GM10248 (cell line): ENCODE measurements at places on chromosomes 5 and 9.

DNA sequence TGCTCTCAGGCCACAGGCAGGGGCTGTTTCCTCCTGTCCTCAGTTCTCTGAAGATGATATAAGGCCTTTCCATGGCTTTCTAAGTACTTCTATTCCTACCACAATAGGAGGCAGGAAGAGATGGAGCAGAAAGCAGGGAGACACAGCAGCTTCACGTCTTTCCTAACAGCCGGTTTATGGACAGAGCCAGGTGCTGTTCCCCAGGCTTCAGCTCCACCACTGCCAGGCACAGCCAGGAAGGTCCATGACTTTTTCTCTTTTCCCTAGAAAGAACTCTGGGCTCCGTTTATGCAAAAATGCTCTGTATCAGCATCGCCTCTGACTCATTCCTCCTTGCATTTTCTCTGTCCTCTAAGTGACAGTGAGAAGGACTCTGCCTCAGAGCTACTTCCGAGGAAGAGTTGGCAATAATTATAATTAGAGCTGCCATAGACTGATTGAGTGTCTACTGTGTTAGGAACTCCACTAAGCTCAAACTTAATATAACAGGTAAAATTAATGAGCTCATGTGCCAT is 478.5 kb downstream of the RASEF start:
- no peak for DNase-seq

- no peak for DNase-seq
Measured at GRCh38 chr9:135608294-135608998, 30.9 kb downstream of the GLT6D1 start.

DNA sequence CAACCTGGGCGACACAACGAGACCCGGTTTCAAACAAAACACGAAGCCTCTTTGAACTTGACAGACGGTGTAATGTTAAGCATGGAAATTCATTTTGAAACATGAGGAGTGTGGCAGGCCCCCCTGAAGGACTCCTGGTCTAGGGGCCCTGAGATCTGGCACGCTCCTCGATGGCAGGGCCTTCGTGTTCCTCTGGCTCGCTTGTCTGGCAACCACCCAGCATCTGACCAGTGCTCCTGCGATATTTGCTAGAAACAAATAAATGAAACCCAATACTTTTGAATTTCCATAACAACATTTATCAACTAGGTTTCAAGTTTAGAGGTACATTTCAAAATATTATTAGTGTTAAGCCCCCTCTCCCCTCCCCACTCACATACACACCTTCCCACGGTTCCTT is 193.0 kb downstream of the ERCC6L2 start:
- no peak for DNase-seq

GRCh38 chr5:51382521-51383130 is 622 bp upstream of the ISL1 start:
- no peak for DNase-seq

- no peak for DNase-seq
Measured at GRCh38 chr9:13491493-13492424, 212.3 kb upstream of the MPDZ start.

- no peak for DNase-seq
Measured at GRCh38 chr9:103985077-103985476, 109.0 kb upstream of the SMC2 start.

- no peak for DNase-seq
Measured at GRCh38 chr5:134777366-134777765, 18.8 kb downstream of the DDX46 start.

DNA sequence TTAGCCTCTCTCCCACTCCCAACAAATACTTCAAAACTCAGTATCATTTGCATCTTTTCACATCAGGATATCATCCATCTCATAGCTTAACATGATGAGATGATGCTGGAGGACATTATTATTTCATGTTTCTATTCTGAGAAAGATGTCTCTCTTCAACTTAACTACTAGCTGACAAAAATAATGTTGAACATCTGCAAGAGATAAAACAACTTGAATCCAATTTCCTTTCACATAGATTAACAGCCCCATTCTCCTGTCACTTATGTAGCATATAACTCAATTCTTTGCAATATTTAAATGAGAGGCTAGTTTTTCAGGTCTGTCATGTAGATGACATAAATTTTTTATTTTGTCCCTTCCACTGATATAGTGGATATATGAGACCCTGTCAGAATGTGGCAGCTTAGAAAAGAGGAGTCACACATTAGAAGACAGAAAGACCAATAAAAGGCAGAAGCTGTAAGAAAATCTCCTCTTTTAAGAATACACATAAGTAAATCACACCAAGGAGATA is 239.2 kb upstream of the KIF2A start:
- DNase-seq: no peak

- no peak for DNase-seq
Measured at GRCh38 chr9:114080773-114081440, 2.8 kb upstream of the AMBP start.

GRCh38 chr5:12876541-12877298 is 972.5 kb upstream of the CTNND2 start:
- DNase-seq: no peak

GRCh38 chr5:123429993-123430392 is 6.8 kb upstream of the CEP120 start:
- no peak for DNase-seq

DNA sequence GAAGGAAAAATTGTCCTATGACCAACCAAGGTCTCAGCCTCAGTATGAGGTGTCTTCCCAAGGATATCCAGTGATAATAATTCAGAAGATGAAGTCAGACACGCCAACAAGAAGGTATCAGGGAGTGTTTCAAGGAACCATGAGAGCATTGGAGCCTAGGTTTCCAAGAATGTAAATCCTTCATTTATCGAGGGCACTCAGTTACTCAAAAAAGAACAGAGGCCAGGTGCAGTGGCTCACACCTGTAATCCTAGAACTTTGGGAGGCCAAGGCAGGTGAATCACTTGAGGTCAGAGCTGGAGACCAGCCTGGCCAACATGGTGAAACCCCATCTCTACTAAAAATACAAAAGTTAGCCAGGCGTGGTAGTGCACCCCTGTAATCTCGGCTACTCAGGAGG is 70.8 kb downstream of the PLAC8L1 start:
- DNase-seq: no peak

GRCh38 chr9:21761309-21761901 is 41.0 kb upstream of the MTAP start:
- peak; percentile 6 for DNase-seq

DNA sequence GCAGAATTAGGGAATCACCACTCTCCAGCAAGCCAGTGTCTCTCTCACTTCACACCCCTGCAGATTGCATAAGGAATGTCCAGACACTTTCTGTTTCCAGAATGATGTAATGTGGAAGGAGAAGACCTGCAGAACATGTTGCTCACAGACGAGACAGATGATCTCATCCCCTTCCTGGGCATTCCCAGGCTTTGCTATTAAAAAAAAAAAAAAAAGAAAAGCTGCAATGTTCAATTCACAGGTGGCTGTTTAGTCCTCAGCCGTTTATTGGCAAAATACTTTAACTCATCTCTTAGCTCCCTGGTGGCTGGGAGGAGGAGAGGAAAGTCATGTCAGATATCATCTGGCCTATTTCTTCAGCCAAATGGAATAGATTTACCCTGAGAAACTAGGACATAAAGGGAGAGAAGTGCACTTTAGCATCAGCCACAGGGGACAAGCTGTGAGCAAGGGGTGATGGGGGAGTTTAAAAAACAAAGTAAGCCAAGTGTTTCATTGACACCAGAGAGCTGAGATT is 95.9 kb upstream of the TNC start:
- DNase-seq: no peak

- no peak for DNase-seq
Measured at GRCh38 chr5:103373597-103374472, 115.3 kb downstream of the MACIR start.

GRCh38 chr5:95554331-95554646 is 488 bp downstream of the SKIC3 start:
- no peak for DNase-seq

DNA sequence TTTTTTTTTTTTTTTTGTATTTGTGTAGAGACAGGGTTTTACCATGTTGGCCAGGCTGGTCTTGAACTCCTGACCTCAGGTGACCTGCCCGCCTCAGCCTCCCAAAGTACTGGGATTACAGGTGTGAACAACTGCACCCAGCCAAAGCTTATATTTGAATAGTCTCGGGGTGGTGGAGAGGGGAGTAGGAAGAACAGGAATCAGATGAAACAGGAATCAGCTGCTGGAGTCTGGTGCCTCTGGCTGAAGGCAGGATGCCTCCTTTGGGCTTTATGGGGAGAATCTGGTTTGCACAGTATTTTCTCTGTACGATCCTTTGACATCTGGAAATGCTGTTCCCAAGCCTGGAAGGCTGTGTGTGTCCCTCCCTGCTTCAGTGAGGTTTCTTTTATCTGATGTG is 10.9 kb downstream of the C5orf52 start:
- no peak for DNase-seq

- no peak for DNase-seq
Measured at GRCh38 chr5:171834461-171834860, 48.8 kb downstream of the SMIM23 start.

GRCh38 chr9:96599298-96599697 is 20.3 kb downstream of the CDC14B start:
- DNase-seq: no peak
